Cardiac muscle cell (in vitro differentiated cells and primary cell): ENCODE measurements at places on chromosomes 2 and 18. TPM values are rescaled to one million over a fixed set of nuclear protein-coding genes. Genes with fewer than 3 reads are reported as not detected.

DNA sequence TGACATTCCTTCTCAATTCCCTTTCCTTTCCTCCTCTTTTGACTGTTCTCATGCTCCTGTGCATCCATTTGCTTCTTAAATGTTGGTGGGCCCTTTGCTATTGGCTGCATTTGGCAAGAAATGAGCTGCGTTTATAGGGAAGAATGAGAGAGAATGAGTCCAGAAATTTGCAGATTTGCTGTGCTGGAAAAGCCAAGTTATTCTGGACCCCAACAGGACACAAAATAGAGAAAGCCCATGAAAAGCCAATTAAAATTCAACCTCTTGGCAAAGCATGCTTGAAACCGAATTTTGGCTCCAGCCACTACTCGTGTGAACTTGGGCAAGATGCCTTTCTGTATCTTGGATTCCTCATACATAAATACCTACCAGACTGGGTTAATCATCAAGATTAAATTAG, 1.3 kb upstream of the SCLY start:
- no peaks in the 10 kb centered on the region for H3K36me3 ChIP-seq
- DNase-seq = no peak
- no peaks in the 10 kb centered on the region for H3K27me3 ChIP-seq
- no peak overlapping the region for H3K27ac ChIP-seq
- peak overlapping the region; percentile 72 for H3K4me3 ChIP-seq

DNA sequence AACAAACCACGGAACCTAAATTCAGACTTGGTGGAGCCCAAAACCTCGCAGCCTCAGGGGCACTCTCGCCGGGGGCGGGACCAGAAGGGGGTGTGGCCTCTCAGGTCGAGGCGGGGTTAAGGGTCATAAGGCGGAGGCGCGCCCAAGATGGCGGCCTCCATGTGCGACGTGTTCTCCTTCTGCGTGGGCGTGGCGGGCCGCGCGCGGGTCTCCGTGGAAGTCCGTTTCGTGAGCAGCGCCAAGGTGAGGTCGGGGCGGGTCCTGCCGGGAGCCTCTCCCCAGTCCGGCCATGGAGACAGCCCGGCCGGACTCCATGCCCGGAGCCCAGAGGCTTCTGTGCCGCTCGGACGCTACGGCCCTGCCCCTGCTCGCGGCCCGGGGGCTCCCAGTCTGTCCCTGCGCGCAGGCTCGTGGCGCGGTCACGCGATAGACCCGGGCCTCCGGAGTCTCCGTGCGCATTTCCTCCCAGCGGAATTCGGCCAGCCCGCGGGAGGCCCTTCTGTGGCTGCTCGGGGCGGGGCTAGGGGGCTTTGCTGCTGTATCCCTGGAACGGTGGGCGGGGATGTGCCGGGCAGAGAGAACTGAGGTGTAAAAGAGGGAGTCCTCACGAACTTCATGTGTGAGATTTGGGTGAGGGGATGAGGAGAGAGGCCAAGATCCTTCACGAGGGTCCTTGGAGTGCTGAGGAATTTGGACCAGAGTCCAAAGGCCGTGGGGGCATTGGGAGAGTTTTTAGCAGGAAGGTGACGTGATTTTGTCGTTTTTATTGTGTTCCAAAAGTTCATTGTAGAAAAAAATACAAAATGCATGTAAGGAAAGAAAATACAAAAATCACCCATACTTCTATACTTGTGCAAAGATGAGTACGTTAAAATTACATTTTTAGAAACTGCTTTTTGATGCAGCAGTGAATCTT, at the start of gene SMYD5:
SMYD5 (plus strand) TSS at position 126 of the 916 bp plus-strand sequence; CDS start at position 148, 22 bp downstream.
- H3K36me3 ChIP-seq = no peaks in the 10 kb centered on the region
- peaks cover 4% of the 10 kb centered on the region for H3K4me1 ChIP-seq
- H3K27me3 ChIP-seq = peaks cover 11% of the 10 kb centered on the region
- H3K4me3 ChIP-seq = peak within 1 kb of the TSS; percentile 56
- peak; percentile 93 for DNase-seq

MERTK gene
- 3.8 and 8.7 TPM in 2 replicates for total RNA-seq

- H3K4me3 ChIP-seq = no peak overlapping the region
- H3K4me1 ChIP-seq = no peaks in the 10 kb centered on the region
- DNase-seq = no peak
- no peaks in the 10 kb centered on the region for H3K27me3 ChIP-seq
- no peaks in the 10 kb centered on the region for H3K36me3 ChIP-seq
- H3K27ac ChIP-seq = no peak overlapping the region
Observed at GRCh38 chr2:105646774-105647076, 98.0 kb upstream of the NCK2 start.

- H3K4me3 ChIP-seq = peak overlapping the region; percentile 4
- no peaks in the 10 kb centered on the region for H3K36me3 ChIP-seq
- H3K27me3 ChIP-seq = no peaks in the 10 kb centered on the region
Observed at GRCh38 chr2:70104231-70105111, 17.2 kb downstream of the PCBP1 start.

- H3K4me3 ChIP-seq = no peak overlapping the region
- peaks cover 10% of the 10 kb centered on the region for H3K36me3 ChIP-seq
- peaks cover 21% of the 10 kb centered on the region for H3K4me1 ChIP-seq
- DNase-seq = peak; percentile 19
- H3K27me3 ChIP-seq = no peaks in the 10 kb centered on the region
Observed at GRCh38 chr2:232022718-232023117, 61.2 kb downstream of the DIS3L2 start.
